ENCODE measurements at places on chromosomes 12 and 14.

DNA sequence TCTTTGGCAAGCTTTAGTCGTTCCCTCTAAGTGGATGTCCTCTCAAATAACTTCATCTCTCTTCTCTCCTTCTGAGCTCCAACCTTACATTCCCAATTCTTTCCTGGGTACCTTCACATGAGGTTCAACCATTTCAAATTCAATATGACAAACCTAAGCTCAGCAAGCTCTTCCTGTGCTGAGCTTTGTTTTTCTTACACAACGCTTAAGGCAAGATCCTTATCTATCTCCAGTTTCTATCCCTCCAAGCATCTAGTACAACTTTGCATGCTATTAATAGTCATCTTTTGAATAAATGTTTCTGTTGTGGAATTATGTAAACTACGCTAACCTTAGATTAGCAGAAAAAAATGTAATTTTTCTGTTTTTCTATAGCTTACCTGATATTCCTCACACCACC lies 63.7 kb upstream of the IFNG-AS1 start:
- no peak for DNase-seq

DNA sequence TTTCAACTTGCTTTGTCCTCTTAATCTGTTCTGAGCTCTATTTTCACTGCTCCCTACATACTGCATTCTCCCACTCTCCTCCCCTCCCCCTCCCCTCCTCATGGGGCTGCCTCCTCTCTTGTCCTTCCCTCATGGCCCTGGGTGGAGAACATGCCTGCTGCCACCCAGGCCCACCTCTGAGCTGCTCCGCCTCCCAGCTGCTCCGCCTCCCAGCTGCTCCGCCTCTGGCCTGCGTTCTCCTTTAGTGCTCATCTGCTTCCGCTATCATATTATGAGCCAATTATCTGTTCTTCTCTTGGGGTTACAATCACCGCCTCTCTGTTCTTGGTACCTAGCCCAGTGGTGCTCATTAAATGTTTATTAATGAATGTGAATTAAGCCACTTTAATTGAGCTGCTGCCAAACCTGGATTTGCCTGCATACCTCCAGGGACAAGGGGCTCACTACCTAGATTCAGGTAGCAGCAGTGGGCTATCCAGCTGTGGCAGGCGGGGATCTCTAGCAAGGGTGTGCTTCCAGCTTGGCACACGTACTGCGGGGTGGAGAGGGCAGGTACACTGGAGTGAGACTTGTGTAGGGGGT lies 32.0 kb upstream of the FAM181A start:
- no peak for DNase-seq

DNA sequence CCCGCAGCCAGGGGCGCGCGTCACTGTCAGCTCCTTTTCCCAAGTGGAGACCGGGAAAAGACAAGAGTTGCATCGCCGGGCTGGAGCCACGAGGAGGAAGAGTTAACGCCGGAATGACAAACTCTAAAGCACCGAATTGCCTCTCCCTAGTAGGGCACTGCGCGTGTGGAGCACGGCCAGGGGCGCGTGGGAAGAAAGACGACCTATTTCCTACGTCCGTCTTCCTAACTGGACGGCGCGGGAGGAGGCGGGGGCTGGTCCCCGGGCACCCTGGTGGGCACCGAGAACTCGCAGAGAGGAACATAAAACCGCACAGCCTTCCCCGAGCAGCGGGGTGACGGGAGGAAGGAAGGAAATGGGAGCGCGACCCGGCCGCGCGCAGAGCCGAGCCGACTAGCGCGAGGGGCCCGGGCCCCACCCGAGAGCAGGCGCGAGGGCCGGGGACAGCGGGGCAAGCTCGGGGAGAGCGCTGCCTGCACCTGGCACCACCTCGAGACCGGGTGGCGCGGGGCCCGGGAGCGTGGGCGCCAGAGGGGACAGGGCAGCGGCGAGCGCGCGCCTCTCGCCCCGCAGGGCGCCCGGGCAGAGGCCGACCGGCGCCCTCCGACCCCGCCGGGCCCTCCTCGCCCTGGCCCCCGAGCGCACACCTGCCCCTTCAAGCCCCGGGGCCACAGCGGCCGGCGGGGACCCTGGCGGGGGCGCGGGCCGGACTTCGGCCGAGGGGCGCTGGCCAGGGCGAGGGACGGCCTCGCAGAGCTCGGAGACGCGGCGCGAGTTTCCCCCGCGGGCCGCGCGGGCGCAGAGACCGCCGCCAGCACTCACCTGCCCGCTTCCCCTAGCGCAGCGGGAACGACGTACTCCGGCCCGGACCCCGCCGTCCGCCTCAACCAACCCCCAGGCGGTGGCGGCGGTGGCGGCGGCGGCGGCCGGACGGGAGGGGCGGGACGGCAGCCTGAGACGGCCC lies at the start of gene SETD3:
SETD3 (minus strand) TSS at position 954 of the 964 bp plus-strand sequence. CDS start 15,054 bp downstream, outside the sequence.
- no peak for DNase-seq

DNA sequence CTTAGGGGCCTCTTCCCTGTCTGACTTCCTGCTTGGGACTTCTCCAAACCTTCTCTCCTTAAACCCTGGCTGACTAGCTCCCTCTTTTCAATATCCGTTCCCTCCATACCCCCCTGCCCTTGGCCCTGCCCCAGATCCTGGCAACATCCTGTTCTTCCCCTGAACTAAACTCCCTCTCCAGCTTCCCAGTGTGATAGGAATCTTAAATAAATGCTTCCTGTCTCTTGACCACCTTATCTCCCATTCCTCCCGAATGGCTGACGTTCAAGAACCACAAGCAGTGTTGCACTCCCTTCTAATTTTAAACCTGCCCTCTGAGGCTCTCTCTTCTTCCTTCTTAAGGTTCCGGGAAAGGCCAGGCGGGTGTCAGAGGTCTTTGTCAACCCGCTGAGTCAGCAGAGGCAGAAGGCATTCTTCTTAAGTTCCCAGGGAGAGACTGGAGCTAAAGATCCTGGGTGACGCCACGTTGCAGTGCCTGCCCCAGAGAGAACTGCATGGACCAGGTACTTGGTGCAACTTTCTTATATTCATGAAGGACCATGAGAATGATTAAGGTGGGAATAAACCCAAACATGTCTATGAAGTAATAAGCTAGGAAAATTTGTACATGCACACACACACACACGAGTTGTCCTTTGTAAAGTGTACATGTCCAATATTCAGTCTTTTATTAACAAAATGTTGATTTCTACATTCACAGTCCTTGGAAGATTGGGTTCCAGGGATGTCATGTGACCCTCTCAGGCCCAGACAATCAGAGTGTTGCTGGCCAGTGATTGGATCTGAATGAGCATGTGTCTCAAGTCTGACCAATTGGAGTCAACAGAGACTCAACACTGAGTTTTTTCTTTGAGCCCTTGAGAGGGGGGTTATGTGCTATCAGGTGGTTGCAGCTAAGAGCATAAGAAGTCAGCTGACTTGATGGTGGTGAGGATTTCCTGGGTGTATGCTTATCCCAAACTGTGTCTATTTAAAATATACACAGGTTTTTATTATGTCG lies 420.2 kb upstream of the TBX3 start:
- DNase-seq, result no peak

DNA sequence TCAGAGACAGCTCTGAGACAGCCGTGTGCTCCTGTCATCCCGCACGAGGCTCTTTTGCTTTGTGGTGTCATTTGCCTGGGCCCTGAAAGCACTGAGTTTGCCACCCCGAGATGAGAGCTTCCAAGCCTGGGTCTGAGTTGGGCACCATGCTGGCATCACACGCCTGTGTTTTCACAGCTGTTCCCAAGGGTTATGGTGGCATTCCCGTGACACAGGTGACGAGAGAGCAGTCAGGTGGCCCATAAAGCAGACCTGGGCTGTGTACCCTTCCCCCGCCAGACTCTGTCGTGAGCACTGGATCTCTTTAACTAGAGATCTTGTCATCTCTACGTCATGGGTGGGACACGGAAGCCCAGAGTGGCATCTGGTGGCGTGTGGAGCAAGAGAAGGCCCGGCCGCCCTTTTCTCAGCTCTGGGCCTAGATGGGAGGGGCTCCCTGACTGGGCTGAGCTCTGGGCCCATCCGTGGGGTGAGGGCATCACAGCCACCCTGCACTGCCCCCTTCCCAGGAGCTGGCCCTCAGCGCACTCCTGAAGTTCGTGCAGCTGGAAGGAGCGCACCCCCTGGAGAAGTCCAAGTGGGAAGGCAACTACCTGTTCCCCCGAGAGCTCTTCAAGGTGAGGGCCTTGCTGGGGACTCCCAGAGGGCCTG lies 2.6 kb downstream of the NOC4L start:
- no peak for DNase-seq

Data from left renal cortex interstitium (tissue), 4 donors.